Stimulated activated naive CD8-positive, alpha-beta T cell treated with anti-CD3 and anti-CD28 coated beads, Interleukin-15, Interleukin-2, amounts not matched to agents 100 U/mL and 50 U/mL, for 24 hours (primary cell): ENCODE measurements at places on chromosomes 12 and 14.

- DNase-seq, result peak; percentile 74
These were observed 792 bp upstream of the SLC38A1 start for GRCh38 chr12:46269429-46270241.

GRCh38 chr14:77122526-77123125 lies 19.0 kb downstream of the ZDHHC22 start:
- no peak for DNase-seq

- no peak for DNase-seq
These were observed 94.9 kb downstream of the ALG10B start for GRCh38 chr12:38411426-38411825.

DNA sequence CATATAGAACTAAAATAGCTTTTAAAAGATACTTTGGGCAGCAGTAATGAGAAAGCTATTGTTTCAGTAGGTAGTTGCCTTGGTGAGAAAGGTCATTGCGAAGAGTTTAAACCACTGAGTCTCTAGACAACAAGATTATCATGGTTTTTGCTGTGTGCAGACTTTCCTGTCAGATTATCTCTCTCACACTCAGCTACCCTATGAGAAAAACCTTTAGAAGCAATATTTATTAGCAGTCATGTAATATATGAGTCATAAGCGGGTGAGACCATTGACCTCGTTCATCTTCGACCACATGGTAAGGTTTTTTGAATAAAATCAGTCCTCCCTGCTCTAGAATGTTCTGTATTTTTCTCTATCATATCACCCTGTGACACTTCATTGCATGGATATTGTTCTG lies 59.9 kb downstream of the GPR65 start:
- no peak for DNase-seq

DNA sequence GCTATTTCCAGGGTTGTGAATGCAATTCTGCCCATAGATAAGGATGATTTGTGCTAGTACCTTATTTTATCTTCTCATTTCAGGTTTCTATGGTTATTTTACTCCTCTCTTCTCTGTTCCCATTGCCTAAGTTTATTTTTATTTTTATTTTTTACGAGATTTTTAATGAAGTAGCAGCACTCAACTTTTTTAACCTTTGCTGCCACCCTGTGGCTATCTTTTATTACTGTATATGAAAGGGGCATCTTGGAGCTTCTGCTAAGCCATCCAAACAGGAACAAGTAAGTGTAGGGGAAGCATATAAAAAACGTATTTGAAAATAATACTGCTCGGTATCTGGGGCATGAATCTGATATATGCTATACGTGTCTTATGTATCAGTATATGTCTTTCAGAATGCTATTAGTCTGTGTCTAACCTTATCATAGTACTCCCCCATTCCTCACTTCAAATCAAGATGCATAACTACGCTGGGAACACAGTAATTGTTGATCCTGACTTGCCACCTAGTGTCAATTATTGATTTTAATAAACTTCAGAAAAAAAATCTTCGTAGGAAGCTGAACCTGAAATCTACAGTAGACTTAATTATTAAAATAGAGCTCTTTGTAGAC lies 60.3 kb downstream of the KLRG1 start:
- no peak for DNase-seq

DNA sequence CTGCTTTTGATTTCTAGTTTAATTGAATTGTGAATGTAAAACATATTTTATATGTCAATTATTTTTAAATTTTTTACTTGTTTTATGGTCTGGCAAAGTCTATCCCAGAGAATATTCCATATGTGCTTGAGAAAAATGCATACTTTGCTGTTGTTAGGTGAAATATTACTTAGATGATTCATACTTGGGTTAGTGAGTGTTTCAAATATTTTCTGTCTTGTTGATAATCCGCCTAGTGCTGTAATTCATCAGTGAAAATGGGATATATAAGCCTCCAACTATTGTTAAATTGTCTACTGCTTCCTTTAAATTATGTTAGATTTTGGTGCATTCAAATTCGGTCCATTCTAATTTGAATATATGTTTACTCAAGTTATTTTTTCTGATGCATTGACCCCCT lies 395.5 kb downstream of the LRFN5 start:
- no peak for DNase-seq

- DNase-seq, result no peak
These were observed 27.6 kb upstream of the KCNMB4 start for GRCh38 chr12:70338531-70338930.

- peak; percentile 78 for DNase-seq
These were observed 716 bp downstream of the RIOX1 start for GRCh38 chr14:73491256-73492042.

DNA sequence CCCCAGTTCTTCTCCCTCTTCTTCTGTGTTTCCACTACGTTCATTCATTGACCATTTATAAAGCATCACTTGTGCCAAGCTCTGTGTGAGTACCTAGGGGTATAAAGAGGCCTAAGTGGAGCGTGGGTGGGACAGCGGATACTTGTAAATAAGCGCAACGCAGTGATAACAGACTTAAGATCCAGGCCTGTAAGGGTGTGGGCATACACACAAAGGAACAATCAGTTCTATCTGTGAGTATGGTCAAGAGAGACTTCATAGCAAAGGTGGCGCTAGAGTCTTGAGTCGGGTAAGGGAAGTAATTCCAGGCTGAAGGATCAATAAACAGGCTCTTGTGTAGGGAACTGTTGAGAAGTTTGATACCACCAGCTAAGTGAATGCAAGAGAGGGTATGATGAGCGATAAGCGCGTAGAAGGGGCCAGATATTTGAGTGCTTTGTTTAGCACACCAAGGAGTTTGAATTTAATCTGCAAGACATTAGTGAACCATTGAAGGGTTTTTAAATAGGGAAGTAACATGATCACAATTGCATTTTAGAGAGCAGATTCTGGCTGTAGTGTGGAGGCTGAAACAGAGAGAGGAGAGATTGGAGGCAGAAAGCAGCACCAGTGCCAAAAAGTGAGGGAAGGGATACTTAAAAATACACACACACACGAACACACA lies 1.0 kb upstream of the GXYLT1 start:
- DNase-seq, result no peak

DNA sequence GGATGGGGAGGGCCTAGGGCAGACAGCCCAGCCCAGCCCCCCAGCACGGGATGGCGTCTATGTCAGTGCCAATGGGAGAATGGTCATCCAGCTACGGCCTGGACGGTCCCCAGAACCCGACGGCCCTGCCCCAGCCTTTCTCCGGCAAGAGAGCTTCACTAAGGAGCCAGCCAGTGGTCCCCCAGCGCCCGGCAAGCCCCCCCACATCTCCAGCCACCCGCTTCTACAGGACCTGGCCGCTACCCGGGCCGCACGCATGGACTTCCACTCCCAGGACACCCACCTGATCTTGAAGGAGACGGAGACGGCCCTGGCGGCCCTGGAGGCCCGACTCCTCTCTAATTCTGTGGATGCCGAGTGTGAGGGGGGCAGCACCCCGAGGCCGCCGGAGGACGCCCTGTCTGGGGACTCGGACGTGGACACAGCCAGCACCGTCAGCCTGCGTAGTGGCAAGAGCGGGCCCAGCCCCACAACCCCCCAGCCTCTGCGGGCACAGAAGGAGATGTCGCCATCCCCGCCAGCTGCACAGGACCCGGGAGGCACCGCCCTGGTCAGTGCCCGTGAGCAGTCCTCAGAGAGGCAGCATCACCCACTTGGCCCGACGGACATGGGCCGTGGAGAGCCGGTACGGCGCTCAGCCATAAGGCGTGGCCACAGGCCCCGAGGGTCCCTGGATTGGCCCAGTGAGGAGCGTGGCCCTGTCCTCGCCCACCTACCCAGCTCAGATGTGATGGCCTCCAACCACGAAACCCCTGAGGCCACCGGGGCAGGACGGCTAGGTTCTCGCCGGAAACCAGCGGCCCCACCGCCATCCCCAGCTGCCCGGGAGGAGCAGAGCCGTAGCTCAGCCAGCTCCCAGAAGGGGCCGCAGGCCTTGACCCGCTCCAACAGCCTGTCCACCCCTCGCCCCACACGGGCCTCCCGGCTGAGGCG lies 21.9 kb downstream of the CEP170B start:
- DNase-seq, result no peak

GRCh38 chr12:10700581-10700980 lies 22.5 kb downstream of the YBX3 start:
- no peak for DNase-seq

DNA sequence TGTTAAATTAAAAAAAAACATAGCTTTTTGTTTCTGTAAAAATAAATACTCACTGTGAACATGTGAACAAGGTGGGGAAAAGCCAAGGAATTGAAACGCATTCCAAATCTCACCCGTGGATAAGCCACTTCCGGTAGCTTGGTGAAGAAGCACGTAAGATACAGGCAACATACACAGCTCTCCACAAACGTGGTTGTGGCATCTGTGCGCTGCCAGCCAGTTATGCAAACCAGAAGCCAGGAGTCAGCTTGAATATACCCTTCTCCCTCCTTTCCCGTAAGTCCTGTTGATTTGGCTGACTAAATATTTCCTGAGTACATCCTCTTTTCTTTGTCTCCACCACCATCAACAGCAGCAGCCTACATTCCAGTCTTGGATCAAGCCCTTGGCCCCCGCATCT lies 486.2 kb downstream of the VRK1 start:
- no peak for DNase-seq
